ENCODE measurements at places on chromosomes 2 and 18.

DNA sequence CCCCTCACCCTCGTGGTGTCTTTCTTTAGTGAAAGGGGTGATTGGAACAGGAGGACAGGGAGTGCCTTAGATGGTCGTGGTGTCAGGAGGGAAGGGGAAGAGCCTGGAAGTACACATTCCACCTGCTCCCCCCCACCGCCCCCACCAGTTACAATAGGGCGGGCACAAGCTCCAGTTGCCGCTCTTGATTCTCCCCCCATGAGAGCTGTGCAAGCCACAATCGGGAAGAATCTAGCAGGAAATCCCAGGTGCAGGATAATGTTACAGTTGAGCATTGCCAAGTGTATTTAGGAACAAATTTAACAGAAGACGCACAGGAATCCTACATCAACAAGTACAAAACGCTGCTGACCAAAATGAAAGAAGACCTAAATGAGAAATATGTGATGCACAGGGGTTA lies 73.6 kb downstream of the ASAP2 start:
- no peaks in the 10 kb centered on the region for H3K36me3 ChIP-seq
- H3K4me3 ChIP-seq: no peak overlapping the region
- DNase-seq: no peak
- H3K4me1 ChIP-seq: peaks cover 8% of the 10 kb centered on the region
- no peak overlapping the region for H3K27ac ChIP-seq

- H3K4me1 ChIP-seq: peaks cover 22% of the 10 kb centered on the region
- H3K4me3 ChIP-seq: no peak overlapping the region
- no peaks in the 10 kb centered on the region for H3K36me3 ChIP-seq
- DNase-seq: no peak
- H3K27ac ChIP-seq: no peak overlapping the region
- H3K27me3 ChIP-seq: no peaks in the 10 kb centered on the region
Measured at GRCh38 chr18:57084331-57085271, 62.3 kb upstream of the BOD1L2 start.

DNA sequence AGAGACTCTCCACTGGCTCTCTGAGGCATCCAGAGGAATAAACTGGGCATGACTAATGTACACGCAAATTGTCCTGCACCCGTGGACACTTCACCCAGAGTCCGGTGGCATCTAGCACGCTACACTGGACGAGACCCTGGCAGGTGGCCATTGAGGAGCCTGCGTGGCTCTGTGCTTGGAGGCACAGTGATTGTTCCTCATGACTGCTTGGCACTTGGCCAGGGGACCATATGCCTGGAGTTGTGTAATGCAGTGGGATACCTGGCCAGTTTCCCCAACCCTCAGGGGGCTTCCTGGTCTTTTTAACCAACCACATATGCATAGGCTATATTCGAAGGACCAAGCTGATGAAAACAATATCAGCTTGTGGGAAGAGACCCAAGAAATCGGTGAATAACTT lies 66.6 kb downstream of the MTCL1 start:
- H3K27me3 ChIP-seq: no peaks in the 10 kb centered on the region
- peaks cover 9% of the 10 kb centered on the region for H3K4me1 ChIP-seq
- no peaks in the 10 kb centered on the region for H3K36me3 ChIP-seq
- H3K4me3 ChIP-seq: no peak overlapping the region
- H3K27ac ChIP-seq: peak overlapping the region; percentile 13

GRCh38 chr2:219483451-219484342 lies 15.0 kb upstream of the GMPPA start:
- DNase-seq: peak; percentile 56
- H3K4me3 ChIP-seq: peak overlapping the region; percentile 60
- peaks cover 33% of the 10 kb centered on the region for H3K4me1 ChIP-seq
- H3K27me3 ChIP-seq: peaks cover 54% of the 10 kb centered on the region
- no peak overlapping the region for H3K27ac ChIP-seq
- no peaks in the 10 kb centered on the region for H3K36me3 ChIP-seq

GRCh38 chr2:180657054-180657453 lies 323.4 kb upstream of the UBE2E3 start:
- DNase-seq: no peak
- H3K36me3 ChIP-seq: no peaks in the 10 kb centered on the region
- no peak overlapping the region for H3K4me3 ChIP-seq

GRCh38 chr18:23986600-23987359 lies 27.8 kb upstream of the TTC39C start:
- no peaks in the 10 kb centered on the region for H3K27me3 ChIP-seq
- H3K4me1 ChIP-seq: peaks cover 12% of the 10 kb centered on the region
- no peak overlapping the region for H3K4me3 ChIP-seq
- no peaks in the 10 kb centered on the region for H3K36me3 ChIP-seq
- no peak overlapping the region for H3K27ac ChIP-seq
- DNase-seq: no peak

DNA sequence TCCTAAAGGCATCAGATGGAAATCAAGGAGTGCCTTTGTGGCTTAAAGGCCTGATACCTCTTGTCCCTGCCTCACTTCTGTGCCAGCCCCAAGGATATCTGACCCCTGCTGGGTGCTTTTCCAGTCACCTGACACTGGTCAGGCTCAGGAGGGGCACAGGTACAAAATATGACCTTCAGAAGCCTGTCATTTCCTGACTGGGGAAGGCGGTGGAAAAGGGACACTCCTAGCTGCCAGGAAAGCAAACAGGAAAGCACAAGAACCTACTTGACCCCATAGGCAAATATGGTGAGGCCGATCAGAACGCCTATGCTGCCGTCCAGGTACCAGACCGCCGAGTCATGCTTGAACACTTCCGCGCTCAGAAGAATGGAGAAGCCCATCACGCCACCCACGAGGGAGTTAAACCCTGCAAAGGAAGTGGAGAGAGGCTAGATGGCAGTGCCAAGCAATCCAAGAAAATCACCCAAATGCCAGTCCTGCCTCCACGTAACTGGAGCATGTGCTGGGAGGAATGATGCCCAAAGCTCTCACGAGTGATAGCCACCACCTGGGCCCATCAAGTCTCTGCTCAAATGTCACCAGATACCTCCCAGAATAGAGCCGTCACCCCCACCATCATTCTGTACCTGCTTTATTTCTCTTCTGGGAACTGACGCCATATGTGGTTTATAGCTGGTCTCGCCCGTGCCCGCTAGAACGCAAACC lies 204.0 kb downstream of the MGAT5 start:
- H3K27me3 ChIP-seq: no peaks in the 10 kb centered on the region
- H3K27ac ChIP-seq: no peak overlapping the region
- no peak overlapping the region for H3K4me3 ChIP-seq
- H3K4me1 ChIP-seq: no peaks in the 10 kb centered on the region
- no peak for DNase-seq
- H3K36me3 ChIP-seq: no peaks in the 10 kb centered on the region

GRCh38 chr18:39365836-39366485 lies 1800.4 kb upstream of the CELF4 start:
- DNase-seq: no peak
- H3K4me1 ChIP-seq: peaks cover 8% of the 10 kb centered on the region
- H3K27me3 ChIP-seq: no peaks in the 10 kb centered on the region
- no peaks in the 10 kb centered on the region for H3K36me3 ChIP-seq
- H3K4me3 ChIP-seq: no peak overlapping the region

GRCh38 chr18:74184875-74185274 lies 36.6 kb downstream of the TIMM21 start:
- H3K27me3 ChIP-seq: no peaks in the 10 kb centered on the region
- no peak overlapping the region for H3K27ac ChIP-seq
- H3K4me1 ChIP-seq: peaks cover 26% of the 10 kb centered on the region
- no peaks in the 10 kb centered on the region for H3K36me3 ChIP-seq

DNA sequence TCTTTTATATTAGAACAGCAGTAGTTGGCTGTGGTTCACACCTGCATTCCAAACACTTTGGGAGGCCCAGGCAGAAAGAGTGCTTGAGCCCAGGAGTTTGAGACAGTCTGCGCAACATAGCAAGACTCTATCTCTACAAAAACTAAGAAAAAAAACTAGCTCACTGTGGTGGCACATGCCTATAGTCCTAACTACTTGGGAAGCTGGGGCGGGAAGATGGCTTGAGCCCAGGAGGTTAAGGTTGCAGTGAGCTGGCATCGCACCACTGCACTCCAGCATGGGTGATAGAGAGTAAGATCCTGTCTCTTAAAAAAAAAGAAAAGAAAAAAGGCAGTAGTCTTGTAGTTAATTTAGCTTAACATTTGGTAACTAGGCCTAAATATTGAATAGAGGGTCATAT lies 136.6 kb downstream of the AGPS start:
- H3K4me1 ChIP-seq: peaks cover 52% of the 10 kb centered on the region
- no peak overlapping the region for H3K27ac ChIP-seq
- no peaks in the 10 kb centered on the region for H3K36me3 ChIP-seq
- peak; percentile 19 for DNase-seq

DNA sequence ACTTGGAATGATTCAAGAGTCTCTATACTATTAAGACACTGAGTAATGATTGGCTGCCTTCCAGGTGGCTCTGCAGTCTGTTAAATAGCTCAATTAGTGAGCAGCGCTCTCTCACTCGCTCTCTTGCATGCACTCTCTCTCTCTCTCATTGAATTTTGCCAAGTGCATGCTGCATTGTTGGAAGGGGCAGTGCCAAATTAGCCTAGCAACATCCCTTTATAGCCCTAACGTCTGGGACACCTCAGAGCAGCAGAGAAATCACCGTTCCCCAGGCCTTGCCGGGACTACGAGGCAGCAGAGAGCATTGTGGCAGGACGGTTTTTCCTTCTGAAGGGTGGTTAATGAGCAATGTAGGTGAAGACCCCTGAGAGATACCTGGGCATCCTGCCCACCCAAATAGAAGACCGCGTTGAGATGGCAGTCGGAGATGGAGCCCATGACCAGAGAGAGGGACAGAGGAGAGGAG lies 447.6 kb upstream of the POU3F3 start:
- H3K27me3 ChIP-seq: no peaks in the 10 kb centered on the region
- DNase-seq: no peak
- H3K27ac ChIP-seq: no peak overlapping the region
- H3K4me3 ChIP-seq: no peak overlapping the region
- H3K4me1 ChIP-seq: peaks cover 10% of the 10 kb centered on the region
- H3K36me3 ChIP-seq: no peaks in the 10 kb centered on the region

All from GM23338 (cell line).